Stimulated activated CD8-positive, alpha-beta memory T cell treated with anti-CD3 and anti-CD28 coated beads, Interleukin-4, amount 100 ng/mL, for 1 hour (primary cell): ENCODE measurements at places on chromosomes 12 and 14.
A peak's percentile ranks its signal among the peaks of the same experiment; 100 is the strongest.

- DNase-seq = no peak
Observed at GRCh38 chr12:121801595-121802484, 2.0 kb upstream of the SETD1B start.

GRCh38 chr14:50967790-50968189, 23.5 kb upstream of the PYGL start:
- DNase-seq = no peak

- no peak for DNase-seq
Observed at GRCh38 chr12:46533723-46534122, 161.2 kb upstream of the SLC38A2 start.

- no peak for DNase-seq
Observed at GRCh38 chr12:41988715-41989114, 156.0 kb downstream of the GXYLT1 start.

GRCh38 chr12:46489951-46490388, 117.4 kb upstream of the SLC38A2 start:
- no peak for DNase-seq

DNA sequence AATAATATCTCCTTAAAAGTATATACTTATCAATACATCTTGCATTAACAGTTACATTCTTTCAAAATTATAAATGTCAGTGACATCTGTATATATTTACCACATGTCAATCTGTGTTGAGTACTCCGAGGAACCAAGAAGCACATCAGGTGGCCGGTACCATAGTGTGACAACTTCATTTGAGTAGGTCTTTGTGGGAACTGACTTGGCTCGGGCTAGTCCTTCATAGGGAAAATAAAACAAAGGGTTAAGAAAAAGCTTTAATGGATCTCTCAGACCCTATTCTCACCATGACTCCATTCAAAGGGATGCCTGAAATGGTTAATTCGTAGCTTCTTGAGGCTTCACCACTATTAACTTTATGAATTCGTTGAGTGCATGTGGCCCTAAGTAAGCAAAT, 94.9 kb downstream of the ELK3 start:
- DNase-seq = no peak

GRCh38 chr12:108611884-108612415, 14.1 kb upstream of the TMEM119 start:
- peak; percentile 27 for DNase-seq

- peak; percentile 61 for DNase-seq
Observed at GRCh38 chr14:58166005-58166983, 14.3 kb upstream of the ARMH4 start.

- DNase-seq = no peak
Observed at GRCh38 chr14:31978423-31978822, 98.7 kb upstream of the ARHGAP5 start.

DNA sequence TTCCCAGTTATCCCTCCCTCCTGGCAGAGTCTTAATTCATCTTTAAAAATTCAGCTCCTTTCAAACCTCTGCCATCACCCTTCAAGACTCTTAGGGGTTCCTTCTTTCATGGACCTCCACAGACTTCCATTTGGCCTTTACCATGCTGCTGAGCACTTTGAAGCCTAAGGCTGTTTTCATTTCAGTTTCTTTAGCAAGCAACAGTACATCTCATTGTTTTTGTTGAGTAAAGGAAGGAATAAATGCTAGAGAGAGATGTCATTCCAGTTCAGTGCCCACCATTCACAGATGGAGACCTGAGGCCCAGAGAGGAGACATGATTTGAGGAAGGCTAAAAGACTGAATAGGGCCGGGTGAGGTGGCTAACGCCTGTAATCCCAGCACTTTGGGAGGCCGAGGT, 1.3 kb upstream of the GAS2L3 start:
- DNase-seq = no peak

GRCh38 chr12:90124289-90124688, 415.7 kb upstream of the ATP2B1 start:
- no peak for DNase-seq

DNA sequence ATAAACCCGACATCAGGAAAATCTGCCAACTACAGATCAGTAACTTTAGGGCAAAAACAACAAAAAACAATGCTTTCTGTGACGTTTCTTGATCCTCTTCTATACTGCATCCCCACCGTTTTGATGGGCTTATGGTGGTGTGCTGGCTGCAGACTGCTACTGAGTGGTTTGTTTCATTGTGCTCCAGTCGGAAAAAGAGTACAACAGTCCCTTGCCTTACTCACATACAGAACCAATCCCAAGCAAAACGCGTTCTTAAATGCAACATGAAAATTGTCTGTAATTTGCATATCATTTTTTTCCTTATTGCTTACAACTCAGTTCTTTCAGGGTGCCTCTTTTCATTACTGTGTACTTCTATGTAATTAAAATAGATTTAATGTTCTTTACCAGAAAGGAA, 2.3 kb downstream of the ETV6 start:
- no peak for DNase-seq
